ENCODE measurements at places on chromosomes 2 and 18. TPM values are rescaled to one million over a fixed set of nuclear protein-coding genes. Genes with fewer than 3 reads are reported as not detected.

CXCR1 gene
- 0.31 TPM for total RNA-seq

AGXT gene
- not detected for total RNA-seq

APOB gene
- total RNA-seq: 0.94 TPM

FAM110C gene
- total RNA-seq: 2.8 TPM

PROC gene
- not detected for total RNA-seq

LTBP1 gene
- total RNA-seq: 42.3 TPM

CCDC74B gene
- total RNA-seq: 5.6 TPM
